Activated naive CD8-positive, alpha-beta T cell treated with anti-CD3 and anti-CD28 coated beads for 36 hours (primary cell): ENCODE measurements at places on chromosomes 11 and 22. TPM values are rescaled to one million over a fixed set of nuclear protein-coding genes. Genes with fewer than 3 reads are reported as not detected.
A peak's percentile ranks its signal among the peaks of the same experiment; 100 is the strongest.

DNA sequence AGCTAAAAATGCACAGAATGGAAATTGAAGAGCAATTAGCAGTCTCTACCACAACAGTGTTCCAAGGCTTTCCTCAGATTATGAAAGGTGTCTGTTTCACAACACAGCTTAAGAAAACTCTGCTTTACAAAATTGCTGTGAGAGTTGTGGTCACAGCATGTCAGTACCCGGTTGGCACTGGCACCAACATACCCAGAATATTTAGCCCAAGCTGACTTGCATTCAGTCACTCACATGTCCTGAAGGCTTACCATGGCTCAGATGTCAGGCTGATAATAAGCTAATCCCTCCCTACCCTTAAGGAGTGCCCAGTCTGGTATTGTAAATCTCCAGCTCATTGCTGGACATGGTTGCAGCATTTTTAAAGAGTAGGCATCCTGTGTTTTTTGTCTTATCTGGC lies 14.9 kb downstream of the NCR3LG1 start:
- peaks cover 3% of the 10 kb centered on the region for H3K4me1 ChIP-seq
- no peak overlapping the region for H3K4me3 ChIP-seq
- peaks cover 63% of the 10 kb centered on the region for H3K36me3 ChIP-seq
- no peaks in the 10 kb centered on the region for H3K27me3 ChIP-seq

GRCh38 chr11:1162138-1162475 lies 4.4 kb downstream of the MUC5AC start:
- H3K4me1 ChIP-seq, result no peaks in the 10 kb centered on the region
- no peaks in the 10 kb centered on the region for H3K27me3 ChIP-seq
- H3K27ac ChIP-seq, result no peak overlapping the region
- no peak for DNase-seq
- H3K36me3 ChIP-seq, result no peaks in the 10 kb centered on the region

- H3K27ac ChIP-seq, result no peak overlapping the region
- peaks cover 8% of the 10 kb centered on the region for H3K4me1 ChIP-seq
- H3K36me3 ChIP-seq, result no peaks in the 10 kb centered on the region
- peak; percentile 3 for DNase-seq
Measured at GRCh38 chr11:115503083-115503885, 931 bp downstream of the CADM1 start.

DNA sequence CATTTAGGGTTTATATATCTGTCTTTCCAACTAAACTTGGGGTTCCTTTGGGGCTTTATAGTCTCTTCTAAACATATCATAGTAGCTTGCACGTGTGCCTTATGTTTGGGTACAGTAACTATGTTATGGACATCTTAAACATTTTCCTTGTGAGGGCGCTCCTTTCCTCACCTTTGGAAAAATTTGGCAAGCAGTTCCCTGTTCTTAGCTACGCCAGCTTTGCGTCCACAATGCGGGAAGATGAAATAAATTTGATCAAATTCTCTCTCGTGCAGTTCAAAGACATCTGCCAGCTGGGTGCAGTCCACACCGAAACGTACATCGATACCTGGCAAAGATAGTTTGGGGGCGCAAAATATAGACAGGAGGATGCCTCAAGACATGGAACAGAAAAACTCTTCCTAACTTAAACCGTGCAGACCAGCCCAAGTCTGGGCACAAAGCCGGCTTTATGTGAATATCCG lies 548 bp downstream of the FDXACB1 start:
- peaks cover 8% of the 10 kb centered on the region for H3K4me1 ChIP-seq
- H3K27me3 ChIP-seq, result no peaks in the 10 kb centered on the region
- H3K27ac ChIP-seq, result peak overlapping the region; percentile 98
- H3K4me3 ChIP-seq, result peak overlapping the region; percentile 88

DNA sequence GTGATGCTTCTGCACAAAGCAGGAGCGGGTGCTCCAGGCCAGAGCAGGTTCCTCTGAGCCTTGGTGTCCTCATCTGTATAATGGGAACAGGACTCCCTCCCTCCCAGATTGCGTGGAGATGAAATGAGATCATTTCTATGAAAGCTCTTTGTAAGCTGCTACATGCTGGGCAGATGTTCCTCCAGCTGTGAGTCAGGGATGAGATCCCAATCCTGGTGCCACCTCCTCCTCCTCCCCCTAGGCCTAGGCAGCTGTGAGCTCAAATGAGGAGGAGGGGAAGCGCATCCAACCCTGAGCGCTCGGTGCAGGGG lies 7.0 kb upstream of the CABP2 start:
- H3K27me3 ChIP-seq, result peaks cover 5% of the 10 kb centered on the region
- no peak overlapping the region for H3K4me3 ChIP-seq
- no peak for DNase-seq
- no peaks in the 10 kb centered on the region for H3K36me3 ChIP-seq
- H3K4me1 ChIP-seq, result no peaks in the 10 kb centered on the region

GRCh38 chr11:44763121-44763820 lies 36.5 kb downstream of the TSPAN18 start:
- no peak overlapping the region for H3K4me3 ChIP-seq
- peaks cover 6% of the 10 kb centered on the region for H3K4me1 ChIP-seq
- no peaks in the 10 kb centered on the region for H3K27me3 ChIP-seq
- no peak for DNase-seq

MS4A4E gene
- not detected for total RNA-seq

MIOX gene
- total RNA-seq, result not detected
